GM12878 (cell line): ENCODE measurements at places on chromosomes 1 and 21. TPM values are rescaled to one million over a fixed set of nuclear protein-coding genes. Genes with fewer than 3 reads are reported as not detected.

GRCh38 chr1:177591155-177591554 lies 378.7 kb downstream of the SEC16B start:
- no peaks in the 10 kb centered on the region for H3K36me3 ChIP-seq
- H3K27ac ChIP-seq = no peak overlapping the region
- no peak for DNase-seq

GRCh38 chr1:77958391-77958790 lies 20.5 kb downstream of the FUBP1 start:
- no peak for DNase-seq
- peaks cover 55% of the 10 kb centered on the region for H3K36me3 ChIP-seq
- H3K4me3 ChIP-seq = no peak overlapping the region
- no peak overlapping the region for H3K27ac ChIP-seq
- H3K4me1 ChIP-seq = no peaks in the 10 kb centered on the region

- no peak overlapping the region for H3K27ac ChIP-seq
These were observed 139.2 kb downstream of the PTPRC start for GRCh38 chr1:198778049-198778448.

DNA sequence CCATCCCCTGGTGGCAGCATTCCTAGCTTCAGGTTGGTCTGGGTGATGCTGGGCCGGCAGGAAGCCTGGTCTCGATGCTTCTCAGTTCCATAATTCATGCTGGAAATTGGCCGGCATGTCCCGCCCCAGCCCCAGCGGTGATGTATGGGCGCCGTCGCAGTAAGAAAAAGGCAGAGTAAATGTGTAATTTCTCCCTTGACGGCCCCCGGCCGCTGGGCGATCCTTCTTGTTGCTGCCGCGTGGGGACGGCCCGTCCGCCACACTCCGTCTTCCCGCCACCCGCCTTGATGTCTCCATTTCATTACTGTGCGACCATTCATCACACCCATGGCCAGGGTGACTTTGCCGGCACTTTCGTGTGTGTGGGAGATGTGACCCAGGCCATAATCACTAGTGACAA lies 8.5 kb downstream of the DMAP1 start:
- DNase-seq = no peak
- H3K4me3 ChIP-seq = no peak overlapping the region
- H3K4me1 ChIP-seq = peaks cover 7% of the 10 kb centered on the region

DNA sequence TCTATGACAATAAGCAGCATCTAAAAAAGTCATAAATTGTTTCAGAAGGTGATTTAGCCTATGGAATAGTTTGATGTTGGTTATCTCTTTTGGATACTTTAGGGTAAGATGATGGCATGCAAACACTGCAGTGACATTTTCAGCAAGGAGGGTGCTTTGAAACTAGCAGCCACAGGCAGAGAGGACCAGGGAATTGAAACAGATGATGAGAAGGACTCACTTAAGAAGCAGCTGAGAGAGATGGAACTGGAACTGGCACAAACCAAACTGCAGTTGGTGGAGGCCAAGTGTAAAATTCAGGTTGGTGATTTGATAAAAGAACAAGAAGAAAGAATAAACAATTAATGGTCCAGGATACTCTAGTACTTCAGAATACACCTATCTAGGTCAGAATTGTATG lies 11.2 kb upstream of the CACYBP start:
- no peak overlapping the region for H3K4me3 ChIP-seq
- DNase-seq = no peak

GRCh38 chr1:220887202-220887519 lies 7.9 kb downstream of the HLX start:
- no peak overlapping the region for H3K27ac ChIP-seq
- no peaks in the 10 kb centered on the region for H3K36me3 ChIP-seq
- H3K4me3 ChIP-seq = no peak overlapping the region
- DNase-seq = no peak
- H3K27me3 ChIP-seq = peaks cover 5% of the 10 kb centered on the region; the same call in 1 of the 2 replicates
- no peaks in the 10 kb centered on the region for H3K4me1 ChIP-seq

DNA sequence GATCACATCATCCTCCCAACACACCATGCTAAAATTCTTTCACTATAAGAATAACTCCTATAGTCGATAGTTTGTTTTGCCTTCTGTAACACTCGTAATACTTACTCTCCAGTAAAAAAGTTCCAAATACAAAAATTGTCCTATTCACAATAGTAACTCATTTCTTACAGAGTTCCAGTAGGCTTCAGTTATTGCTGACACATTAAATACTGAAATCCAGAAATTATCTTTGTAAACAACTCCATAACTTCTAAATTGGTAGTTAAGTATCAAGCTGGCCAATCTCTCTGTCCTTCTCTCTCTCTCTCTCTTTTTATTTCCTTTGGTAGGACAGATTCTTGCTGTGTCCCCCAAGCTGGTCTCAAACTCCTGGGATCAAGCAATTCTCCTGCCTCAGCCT lies 49.6 kb upstream of the FOXD3 start:
- H3K36me3 ChIP-seq = no peaks in the 10 kb centered on the region
- H3K27me3 ChIP-seq = no peaks in the 10 kb centered on the region
- H3K4me3 ChIP-seq = no peak overlapping the region
- no peaks in the 10 kb centered on the region for H3K4me1 ChIP-seq
- no peak for DNase-seq

- no peaks in the 10 kb centered on the region for H3K36me3 ChIP-seq
- no peak overlapping the region for H3K4me3 ChIP-seq
- no peak overlapping the region for H3K27ac ChIP-seq
These were observed 45.3 kb downstream of the CASZ1 start for GRCh38 chr1:10751160-10751559.

GRCh38 chr1:94633051-94633450 lies 91.5 kb upstream of the F3 start:
- no peak overlapping the region for H3K27ac ChIP-seq
- no peak for DNase-seq
- H3K36me3 ChIP-seq = no peaks in the 10 kb centered on the region
- H3K27me3 ChIP-seq = no peaks in the 10 kb centered on the region
- no peak overlapping the region for H3K4me3 ChIP-seq

- peak overlapping the region; percentile 46 for H3K4me3 ChIP-seq
- H3K27me3 ChIP-seq = no peaks in the 10 kb centered on the region
- H3K27ac ChIP-seq = peak overlapping the region; percentile 82
- H3K4me1 ChIP-seq = peaks cover 6% of the 10 kb centered on the region
- no peak for DNase-seq
These were observed 735 bp upstream of the STX12 start for GRCh38 chr1:27772036-27772931.

GRCh38 chr1:206737729-206738201 lies 32.8 kb upstream of the IL19 start:
- no peak overlapping the region for H3K4me3 ChIP-seq
- peaks cover 58% of the 10 kb centered on the region for H3K4me1 ChIP-seq
- H3K36me3 ChIP-seq = peaks cover 18% of the 10 kb centered on the region
- H3K27ac ChIP-seq = peak overlapping the region; percentile 40
- H3K27me3 ChIP-seq = no peaks in the 10 kb centered on the region

GRCh38 chr1:82371844-82372498 lies 571.2 kb downstream of the ADGRL2 start:
- no peaks in the 10 kb centered on the region for H3K27me3 ChIP-seq
- H3K4me1 ChIP-seq = no peaks in the 10 kb centered on the region
- H3K4me3 ChIP-seq = no peak overlapping the region
- DNase-seq = no peak
- no peak overlapping the region for H3K27ac ChIP-seq

- DNase-seq = no peak
- H3K27me3 ChIP-seq = no peaks in the 10 kb centered on the region
- no peaks in the 10 kb centered on the region for H3K36me3 ChIP-seq
These were observed 23.5 kb upstream of the PRELP start for GRCh38 chr1:203451836-203452784.

DNA sequence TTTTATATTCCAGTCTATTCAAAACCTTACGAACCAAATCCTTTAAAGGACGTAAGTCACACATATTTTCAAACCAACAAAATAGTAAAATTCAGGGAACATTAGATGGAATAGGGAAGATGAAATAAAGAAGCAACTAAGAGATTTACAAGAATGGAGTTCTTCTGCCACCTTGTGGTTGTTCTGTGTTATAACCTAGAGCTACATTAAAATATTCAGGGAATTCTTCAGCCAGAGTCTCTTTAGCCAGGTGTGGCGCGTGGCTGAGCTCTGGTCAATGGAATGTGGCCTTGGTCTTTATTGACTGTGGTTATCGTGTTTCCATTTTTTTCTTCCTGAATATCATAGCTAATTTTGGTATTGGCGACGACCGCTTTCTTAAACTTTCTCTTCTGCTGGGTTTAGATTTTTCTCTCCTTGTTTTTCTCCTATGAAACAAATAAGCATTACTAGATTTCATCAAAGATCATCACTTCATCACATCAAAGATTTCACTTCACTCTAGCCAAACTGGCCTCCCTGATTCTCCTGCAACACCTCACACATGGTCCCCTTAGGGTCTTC lies 221.3 kb downstream of the MRPL39 start:
- no peaks in the 10 kb centered on the region for H3K27me3 ChIP-seq

DNA sequence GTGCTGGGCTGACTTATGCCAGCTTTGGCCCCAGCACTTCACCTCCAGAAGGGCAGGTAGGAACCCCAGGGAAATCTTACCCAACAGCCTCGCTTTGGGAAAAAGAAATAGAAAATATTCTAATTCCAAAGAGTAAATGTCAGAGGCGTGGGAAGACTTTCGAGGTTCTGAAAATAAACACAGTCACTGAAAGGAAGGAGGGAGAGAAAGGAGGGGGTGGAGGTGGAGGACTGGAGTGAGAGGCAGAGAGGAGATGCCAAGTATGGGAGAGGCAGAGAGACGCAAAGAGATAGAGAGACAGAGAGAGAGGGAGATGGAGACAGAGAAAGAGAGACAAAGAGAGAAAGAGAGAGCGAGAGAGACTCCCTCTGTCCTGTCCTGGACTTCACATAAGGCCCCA lies 395.0 kb downstream of the PTPRU start:
- H3K36me3 ChIP-seq = no peaks in the 10 kb centered on the region
- H3K4me1 ChIP-seq = no peaks in the 10 kb centered on the region
- H3K4me3 ChIP-seq = no peak overlapping the region
- no peak for DNase-seq

DNA sequence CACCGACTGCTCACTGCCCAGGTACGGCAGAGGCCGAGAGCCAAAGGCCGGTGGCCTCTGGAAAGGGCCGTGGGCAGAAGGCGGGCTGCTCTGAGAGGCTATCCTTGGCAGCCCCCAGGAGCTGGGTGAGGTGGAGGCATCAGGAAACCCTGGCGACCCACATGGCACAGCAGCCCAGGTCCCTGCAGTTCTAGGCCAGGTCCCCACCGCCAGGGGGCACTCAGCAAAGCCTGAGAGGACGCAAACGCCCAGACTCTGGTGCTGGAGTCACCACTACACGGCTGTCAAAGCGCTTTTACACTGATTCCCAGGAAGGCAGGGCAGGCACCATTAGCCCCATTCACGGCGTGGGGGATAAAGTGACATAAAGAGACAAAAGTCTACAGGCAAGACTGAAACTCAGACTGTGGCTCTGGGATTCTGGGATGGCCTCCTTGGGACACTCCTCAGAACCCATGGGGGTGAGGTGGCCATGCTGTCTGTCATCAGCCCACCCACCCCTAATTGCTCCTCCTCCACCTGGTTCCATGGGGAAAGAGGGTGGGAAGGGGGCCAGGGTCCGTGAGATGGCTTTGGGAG lies 4.9 kb downstream of the PLEKHG5 start:
- H3K4me3 ChIP-seq = no peak overlapping the region
- H3K27me3 ChIP-seq = peaks cover 3% of the 10 kb centered on the region; the same call in 1 of the 2 replicates
- H3K36me3 ChIP-seq = no peaks in the 10 kb centered on the region
- no peak for DNase-seq
- no peak overlapping the region for H3K27ac ChIP-seq

- H3K4me3 ChIP-seq = no peak overlapping the region
- no peak for DNase-seq
- no peaks in the 10 kb centered on the region for H3K4me1 ChIP-seq
- no peaks in the 10 kb centered on the region; the same call in 1 of the 2 replicates for H3K27me3 ChIP-seq
These were observed 209.7 kb downstream of the RHOU start for GRCh38 chr1:228944935-228945371.

DNA sequence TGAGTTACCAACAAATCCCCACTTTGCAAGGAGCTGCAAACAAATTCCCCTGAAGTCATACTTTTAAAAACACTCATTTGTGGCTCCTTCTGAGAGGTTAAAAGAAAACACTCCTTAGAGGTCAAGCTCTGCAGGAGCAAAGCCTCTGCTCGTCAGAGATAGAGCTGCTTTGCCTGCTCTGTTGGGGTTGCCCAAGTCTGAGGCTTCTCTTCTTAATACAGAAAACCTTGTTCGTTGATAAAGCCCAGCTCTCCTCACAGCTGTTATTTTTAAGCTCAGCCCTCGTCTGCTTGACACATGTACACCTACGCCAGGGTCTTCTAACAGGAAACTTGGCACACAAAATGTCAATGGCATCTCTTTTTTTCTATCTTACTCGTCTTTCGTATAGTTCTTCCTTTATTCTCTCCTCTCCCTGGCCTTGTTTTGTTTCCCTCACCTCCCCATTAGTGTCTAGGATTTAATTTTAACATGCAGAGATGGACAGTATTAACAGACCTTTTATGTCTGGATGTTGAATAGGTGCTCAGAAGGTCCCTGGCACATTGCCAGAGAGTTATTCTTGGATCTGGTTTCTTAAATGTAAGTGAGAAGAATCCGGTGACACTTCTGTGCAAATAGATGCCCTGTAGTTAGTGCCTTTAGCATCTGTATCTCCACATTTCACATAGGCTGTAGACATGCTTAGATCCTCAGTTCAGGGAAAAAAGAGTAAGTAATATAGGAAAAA lies 86.0 kb downstream of the LRRC53 start:
- DNase-seq = no peak
- no peak overlapping the region for H3K4me3 ChIP-seq
- H3K27ac ChIP-seq = no peak overlapping the region
- H3K27me3 ChIP-seq = no peaks in the 10 kb centered on the region

The RIPK4 gene
- 0.05 TPM in 1 of 2 replicates, not detected in the other for total RNA-seq

The ACP6 gene
- total RNA-seq = 15.5 and 17.8 TPM in 2 replicates

The FAM131C gene
- total RNA-seq = not detected in 2 replicates

The PBXIP1 gene
- 21.1 and 24.6 TPM in 2 replicates for total RNA-seq

The CRNN gene
- total RNA-seq = not detected in 2 replicates

The ST6GALNAC3 gene
- total RNA-seq = 0.19 and 0.26 TPM in 2 replicates

The AADACL3 gene
- not detected in 2 replicates for total RNA-seq

The NR1I3 gene
- total RNA-seq = not detected in 2 replicates

The FH gene
- 75.6 and 78.1 TPM in 2 replicates for total RNA-seq

The EVA1B gene
- total RNA-seq = 5.3 and 6.1 TPM in 2 replicates

The CFAP107 gene
- total RNA-seq = not detected in 2 replicates
